ENCODE measurements at places on chromosomes 1 and 21.

DNA sequence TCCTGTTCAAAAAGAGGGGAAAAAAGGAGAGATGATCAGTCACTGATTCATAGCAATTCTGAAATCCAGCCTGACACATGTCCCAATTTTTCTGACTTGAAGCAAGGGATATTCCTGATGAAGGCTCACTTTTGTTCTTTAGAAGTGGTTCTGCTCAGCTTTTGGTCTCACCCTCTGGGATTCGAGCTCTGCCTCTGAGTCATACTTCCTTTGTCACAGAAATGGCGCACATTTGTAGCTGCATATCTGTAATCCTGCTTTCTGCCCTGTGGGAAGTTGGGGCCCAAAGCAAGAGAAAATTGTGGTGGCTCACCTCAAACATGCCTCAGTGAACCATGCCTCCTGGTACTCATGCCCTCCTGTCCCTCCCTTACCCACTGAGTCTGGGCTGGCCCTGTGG is 22.3 kb upstream of the FAM78B start:
- no peak for DNase-seq

DNA sequence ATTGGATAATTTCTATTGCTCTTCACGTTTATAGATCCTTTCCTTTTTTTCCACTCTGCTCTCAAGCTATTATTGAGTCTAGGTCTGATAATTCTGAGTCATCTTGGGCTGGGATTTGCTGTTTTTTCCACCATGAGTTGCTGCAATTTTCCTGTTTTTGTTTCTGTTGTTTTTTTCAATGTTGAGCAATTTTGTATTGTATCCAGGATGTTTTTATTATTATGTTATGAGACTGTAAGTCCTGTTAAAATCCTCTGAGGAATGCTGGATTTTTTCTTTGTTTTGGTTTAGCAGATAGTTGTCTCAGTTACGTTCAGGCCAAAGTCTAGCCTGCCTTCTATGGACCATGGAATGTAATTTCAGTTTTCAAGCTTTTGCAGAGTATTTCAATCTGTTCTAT is 13.0 kb upstream of the SLC35A3 start:
- DNase-seq = no peak

DNA sequence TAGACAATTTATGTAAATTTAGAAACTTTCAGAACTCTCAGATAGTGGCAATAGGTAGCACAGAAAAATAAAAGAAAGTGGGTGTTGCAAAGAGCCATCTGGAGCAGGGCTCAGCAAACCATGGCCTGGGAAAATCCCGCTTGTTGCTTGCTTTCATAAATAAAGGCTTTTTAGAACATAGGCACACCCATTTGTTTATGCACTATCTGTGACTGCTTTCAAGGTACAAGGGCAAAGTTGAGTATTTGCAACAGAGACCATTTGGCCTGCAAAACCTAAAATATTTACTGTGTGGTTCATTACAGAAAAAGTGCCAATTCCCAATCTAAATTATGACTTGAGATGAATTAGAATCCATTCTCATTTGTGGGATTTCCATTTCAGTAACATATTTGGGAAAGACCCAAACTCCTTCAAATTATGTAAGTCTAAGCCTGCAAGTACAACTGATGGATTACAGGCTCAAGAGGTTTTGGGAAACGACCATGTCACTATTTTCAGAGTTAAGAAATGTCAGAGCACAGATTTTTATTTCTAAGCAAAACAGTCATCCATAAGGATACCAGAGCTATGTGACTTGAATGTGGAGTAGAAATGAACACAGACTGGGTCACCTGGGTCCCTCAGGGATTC is 43.5 kb upstream of the DPT start:
- DNase-seq = no peak

DNA sequence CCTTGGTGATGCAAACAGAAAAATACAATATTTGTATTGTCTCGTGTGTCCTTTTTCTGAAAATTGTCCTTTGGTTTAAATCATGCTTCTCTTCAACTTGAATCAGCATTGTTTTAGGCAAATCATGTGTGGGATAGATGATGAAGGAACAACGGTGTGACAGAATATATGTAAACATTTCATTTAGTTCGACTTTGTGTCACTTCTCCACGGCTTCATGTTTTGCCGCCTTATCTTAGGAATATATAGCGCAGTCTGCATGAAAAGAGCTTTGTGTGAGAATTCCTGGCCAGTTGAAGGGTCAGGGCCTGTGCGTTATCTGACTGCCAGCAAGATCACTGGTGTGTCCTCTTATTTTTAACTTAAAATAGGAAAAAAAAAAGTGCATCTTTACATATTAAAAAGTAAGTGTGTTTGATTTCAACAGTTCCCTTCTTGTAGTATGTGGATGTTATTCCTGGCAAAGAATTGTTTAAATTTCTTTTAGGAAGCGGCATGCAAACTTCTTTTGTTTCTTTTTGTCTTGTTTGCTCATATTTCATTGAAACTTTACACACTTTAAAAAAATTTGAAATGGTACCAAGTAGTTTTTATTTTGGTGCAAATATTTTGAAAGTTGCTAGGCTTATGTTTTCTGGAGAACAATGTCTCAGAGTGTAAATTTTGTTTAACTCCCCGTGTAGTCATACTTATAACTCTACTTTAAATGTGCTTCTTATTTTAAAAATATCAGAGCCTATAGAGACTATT is 465.2 kb downstream of the USP25 start:
- DNase-seq = no peak

DNA sequence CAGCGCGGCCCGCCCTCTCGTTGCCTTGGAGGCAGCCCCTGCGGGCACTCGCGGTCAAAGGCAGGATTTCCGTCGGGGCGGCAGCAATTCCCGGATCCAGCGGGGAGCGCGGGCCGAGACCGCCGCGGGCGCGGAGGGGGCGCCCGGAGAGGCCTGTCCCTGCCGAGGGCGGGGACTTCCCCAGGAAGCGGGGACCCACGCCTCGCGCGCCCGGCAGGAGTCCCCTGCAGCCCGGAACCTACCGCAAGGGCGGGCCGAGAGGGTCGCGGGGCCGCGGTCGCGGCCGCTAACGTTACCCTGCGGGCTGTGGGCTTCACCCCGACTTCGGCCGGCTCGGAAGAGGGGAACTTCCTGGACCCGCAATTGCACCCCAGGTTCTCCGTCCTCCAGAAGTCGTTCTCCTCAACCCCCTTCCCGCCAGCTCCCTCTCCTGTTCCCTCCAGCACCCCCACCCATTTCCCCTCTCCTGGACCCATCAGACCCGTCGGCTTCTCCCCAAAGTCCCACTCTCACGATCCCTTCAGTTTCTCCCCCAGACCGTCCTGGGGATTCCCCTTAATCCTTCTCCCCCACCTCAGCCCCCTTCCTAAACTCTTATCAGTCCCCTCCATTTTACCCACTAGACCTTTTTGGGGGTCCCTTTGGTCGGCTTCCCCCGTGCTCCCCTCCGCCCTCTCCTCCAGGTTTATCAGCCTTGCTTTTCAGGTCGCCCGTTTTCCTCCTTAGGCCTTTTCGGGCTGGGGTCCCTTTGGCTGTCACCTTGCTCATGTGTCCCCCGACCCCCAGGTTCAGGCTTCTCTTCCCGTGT is 604 bp downstream of the FGR start:
- peak; percentile 58 for DNase-seq

DNA sequence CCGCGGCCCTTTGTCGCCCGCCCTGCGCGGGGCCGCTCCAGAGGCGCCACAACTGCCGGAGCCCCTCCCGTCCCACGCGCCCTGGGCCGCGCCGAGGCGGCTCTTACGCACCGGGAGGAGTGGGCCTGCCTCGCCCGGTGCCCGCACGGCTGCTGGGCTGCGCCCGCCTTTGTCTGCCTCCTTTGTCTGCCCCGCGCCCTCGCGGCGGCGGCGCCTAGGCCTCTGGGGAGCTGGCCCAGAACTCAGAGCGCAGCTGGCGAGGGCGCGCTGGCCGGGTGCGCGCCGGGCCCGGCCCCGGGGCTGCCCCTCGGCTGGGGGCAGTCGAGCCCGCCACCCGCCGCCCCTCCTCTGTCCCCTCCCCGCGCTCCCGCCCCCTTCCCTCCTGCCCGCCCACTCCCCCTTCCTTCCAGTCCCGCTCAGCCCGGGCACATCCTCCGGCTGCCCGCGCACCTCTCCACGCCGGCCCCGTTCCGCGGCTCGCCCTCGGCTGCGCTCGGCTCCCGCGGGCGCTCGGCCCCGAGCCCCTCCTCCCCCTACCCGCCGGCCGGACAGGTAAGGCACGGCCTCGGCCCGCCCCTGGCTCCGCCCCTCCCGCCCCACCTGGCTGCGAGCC is at the start of gene DRAXIN:
Gene DRAXIN, plus strand, starts transcription at position 409 of the 613 bp plus-strand sequence. CDS start 14,549 bp downstream, outside the sequence.
- DNase-seq = peak; percentile 93

- peak; percentile 8 for DNase-seq
Observed at GRCh38 chr1:43269627-43270375, at the start of gene TMEM125. TMEM125 (plus strand) TSS chr1:43269983; CDS start chr1:43272723, 2,740 bp downstream.

- DNase-seq = peak; percentile 86
Observed at GRCh38 chr1:110176299-110176956, 26.1 kb downstream of the SLC6A17 start.

DNA sequence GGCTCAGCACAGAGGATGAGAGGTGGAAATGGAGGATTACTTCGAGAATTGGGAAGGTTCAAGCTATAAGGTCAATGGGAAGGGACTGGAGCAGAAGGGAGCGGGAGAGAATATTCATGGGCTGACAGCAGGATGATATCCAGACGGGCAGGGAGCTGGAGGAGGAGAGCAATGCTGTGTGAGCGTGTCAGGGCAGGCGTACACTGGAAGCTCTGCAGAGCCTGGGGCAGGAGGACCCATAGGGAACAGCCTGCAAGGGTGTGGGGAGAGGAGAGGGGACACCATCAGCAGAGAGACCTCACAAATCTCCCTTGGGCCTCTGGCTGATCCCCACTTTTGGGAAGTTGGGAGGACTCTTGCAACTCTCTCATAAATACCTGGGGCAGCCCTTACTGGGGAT is 13.7 kb downstream of the CSF1 start:
- no peak for DNase-seq
